Ovary (tissue), 10 donors: ENCODE measurements at places on chromosomes 13 and 19. TPM values are rescaled to one million over a fixed set of nuclear protein-coding genes. Genes with fewer than 3 reads are reported as not detected.

The USE1 gene
- 31.1 TPM for total RNA-seq

- no peaks in the 10 kb centered on the region for H3K27me3 ChIP-seq
- peaks cover 8% of the 10 kb centered on the region for H3K4me1 ChIP-seq
- no peaks in the 10 kb centered on the region for H3K36me3 ChIP-seq
- H3K4me3 ChIP-seq = peak overlapping the region; percentile 74
- H3K27ac ChIP-seq = peak overlapping the region; percentile 65
- peak; percentile 37 for DNase-seq
Observed at GRCh38 chr19:20660473-20661140, 764 bp downstream of the ZNF626 start.

The ZNF701 gene
- 15.7 TPM for total RNA-seq

The TNFSF13B gene
- 0.97 TPM for total RNA-seq
